ENCODE measurements at places on chromosomes 11 and 22.

GRCh38 chr11:45997599-45997998 lies 75.1 kb downstream of the LARGE2 start:
- no peak for DNase-seq

- DNase-seq: no peak
Observed at GRCh38 chr11:43834286-43834685, 46.3 kb upstream of the ALKBH3 start.

DNA sequence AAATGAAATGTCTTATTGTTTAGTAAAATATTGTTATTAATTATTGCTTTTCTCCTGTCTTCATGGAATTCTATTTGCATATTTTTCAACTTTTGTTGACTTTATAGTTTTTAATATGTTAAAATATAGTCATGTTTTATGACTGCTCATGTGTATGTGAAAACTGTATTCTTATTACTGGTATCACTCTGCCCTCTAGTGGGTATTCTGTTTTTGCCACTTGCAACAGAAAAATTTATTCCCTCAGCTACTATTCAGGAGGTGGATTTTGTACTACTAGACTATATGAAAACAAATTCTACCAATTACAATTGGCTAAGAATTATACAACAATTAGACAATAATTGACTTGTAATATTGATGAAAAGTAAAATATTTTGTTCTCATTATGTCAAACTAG lies 45.0 kb downstream of the OR4C6 start:
- DNase-seq: peak; percentile 55

- DNase-seq: no peak
Observed at GRCh38 chr11:80748207-80748925, 1307.5 kb upstream of the TENM4 start.

DNA sequence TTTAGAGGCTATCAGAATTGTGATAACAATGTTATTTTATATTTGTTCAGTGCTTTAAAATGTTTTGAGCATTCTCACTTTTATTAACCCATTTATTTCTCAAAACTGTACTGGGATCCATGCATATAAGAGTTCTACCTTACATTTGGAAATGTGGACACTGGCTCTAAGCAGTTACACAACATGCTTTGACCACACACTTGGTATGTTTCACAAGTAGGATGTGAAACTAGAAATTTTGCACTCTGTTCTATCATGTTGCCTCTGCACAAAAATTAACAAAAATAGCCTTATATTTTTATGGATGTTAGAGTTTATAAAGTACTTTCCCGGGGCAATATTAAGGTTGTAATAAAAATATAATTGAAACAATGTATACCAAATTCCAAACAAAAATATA lies 126.9 kb upstream of the CHORDC1 start:
- DNase-seq: no peak

DNA sequence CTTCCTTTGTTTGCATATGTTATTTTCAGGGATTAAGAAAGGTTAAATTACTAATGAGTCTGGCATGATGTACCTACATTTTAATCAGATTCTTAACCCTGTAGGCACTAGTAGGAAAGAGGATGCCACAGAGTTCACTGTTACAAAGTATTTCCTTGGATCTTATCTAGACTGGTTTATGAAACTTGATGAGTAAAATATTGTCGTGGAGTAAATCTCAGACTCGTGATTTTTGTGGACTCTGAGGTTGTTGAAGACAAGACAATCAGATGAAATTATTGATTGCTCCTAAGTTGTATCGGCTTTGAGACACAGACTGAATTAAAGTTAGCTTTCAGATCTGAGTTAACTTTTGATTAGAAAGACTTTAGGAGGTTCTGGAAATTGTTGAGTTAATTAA lies 6.0 kb downstream of the KMT2A start:
- DNase-seq: no peak

- peak; percentile 55 for DNase-seq
Observed at GRCh38 chr11:76801225-76801624, 18.1 kb downstream of the TSKU start.

DNA sequence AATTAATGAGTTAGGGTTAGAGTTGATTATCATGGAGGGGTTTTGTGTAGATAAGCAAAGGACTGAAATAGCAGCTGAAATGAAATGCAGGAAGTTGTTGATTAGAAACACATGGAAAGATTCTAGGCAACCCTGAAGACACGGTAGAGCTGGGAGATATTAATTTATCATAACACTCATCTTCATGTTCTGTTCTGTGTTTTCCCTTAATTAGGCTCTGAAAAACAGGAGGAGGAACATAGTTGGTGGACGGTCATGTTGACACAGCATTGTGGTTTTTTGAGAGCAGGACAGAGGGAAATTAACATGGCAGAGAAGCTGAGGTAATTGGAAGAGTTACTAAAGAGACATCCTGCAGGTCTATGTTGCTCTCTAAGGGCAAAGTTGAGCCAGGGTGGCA lies 138.8 kb upstream of the UBASH3B start:
- no peak for DNase-seq

DNA sequence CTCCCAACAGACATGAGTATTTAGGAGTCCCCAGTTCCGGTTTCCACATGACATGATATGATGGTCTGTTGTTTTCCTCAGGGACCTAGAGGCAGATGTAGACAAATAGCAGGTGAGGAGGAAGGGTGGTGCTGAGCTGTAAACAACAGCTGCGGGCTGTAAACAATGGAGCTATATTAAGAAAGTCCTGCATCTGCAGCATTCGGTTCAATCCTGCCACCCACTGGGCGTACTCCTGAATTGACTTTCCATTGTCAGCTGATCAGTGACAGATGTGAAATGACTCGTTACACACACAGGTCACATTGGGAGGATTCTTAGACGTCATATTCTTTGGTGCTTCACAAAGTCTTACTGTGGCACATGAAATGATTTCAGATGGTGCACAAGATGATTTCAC lies 26.8 kb upstream of the RAG1 start:
- peak; percentile 80 for DNase-seq

DNA sequence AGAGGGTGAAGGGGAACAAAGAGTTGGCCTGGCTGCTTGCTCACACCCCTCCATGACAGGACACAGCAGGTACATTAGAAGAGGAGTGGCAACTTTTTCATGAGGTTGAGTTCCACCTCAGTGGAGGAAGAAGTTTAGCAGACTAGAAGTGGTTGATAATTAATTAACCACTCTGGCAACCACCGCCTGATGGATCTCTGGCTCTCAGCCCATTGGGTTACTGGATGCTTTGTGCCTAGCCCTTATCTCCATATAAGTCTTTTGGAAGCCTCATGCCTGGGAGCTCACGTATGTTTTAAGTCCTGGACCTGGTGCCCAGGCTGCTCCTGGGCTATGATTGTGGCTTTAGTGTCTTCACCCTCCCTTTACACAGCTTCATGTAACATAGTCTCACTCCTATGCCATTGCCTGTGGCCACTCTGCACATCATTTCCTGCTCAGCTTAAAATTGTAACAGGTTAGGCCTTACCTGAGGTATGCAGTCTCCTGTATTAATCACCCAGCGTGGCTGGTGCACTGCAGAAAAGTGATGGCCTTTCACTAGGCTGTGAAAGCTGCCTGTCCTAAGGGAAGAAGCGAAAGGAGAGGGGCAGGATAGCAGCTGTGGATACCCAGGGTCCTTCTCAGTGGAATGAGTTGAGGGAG lies 72.7 kb upstream of the CRTAM start:
- no peak for DNase-seq

DNA sequence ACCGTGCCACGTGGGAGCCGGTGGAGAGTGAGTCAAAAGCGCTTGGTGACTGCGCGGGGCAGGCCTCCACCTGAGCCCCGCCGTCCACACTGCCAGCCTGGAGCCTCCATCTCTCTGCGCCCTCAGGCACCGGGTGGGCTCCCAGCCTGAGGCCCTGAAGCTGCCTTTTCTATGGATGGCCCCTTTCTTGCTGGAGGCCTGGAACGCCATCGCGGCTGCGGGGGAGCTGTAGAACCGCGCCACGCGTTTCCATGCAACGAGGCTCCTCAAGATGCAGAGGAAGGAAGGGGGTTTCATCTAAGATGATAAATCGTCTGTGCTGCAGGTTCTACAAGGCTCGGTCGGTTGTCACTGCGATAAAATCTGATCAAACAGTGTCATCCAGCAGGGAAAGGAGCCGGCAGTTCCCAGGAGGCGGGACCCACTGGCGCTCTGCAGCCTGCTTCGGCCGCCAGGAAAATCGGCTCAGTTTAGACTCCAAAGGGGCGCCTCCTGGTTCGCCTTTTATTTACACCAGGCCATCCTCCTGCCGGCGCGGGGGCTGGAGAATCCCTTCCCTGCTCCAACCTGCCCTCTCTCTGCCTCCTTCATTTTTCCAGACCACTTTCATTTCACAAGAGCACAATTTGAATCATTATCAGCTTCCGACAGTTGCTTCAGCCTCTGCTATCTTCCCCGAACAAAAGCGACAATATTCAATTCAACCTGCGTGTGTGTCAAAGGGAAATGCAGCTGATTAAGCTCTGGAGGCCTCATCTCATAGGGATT lies 624.4 kb downstream of the BRD1 start:
- DNase-seq: no peak

DNA sequence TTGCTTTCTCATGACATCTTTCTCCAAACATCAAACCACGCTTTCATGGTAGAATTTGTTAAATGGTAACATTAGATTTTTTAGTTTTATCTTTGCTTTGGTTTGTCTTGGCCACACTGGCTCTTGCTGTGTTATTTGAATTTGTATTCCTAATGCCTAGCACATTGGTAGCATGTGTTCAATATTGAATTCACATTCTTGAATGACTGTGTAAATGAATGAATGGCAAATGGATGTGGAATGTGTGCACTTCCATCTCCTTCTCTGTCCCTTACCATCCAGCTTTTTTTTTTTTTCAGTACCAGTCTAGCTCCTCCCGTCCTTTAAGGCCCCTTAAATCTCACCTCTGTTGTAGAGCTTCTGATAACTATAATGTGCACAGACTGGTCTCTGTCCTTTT lies 41.2 kb downstream of the HEPHL1 start:
- no peak for DNase-seq

- DNase-seq: peak; percentile 71
Observed at GRCh38 chr11:17476317-17477083, at the start of gene ABCC8. TSS of gene ABCC8 (minus strand) at chr11:17476845. CDS start at chr11:17476776, 69 bp downstream.

DNA sequence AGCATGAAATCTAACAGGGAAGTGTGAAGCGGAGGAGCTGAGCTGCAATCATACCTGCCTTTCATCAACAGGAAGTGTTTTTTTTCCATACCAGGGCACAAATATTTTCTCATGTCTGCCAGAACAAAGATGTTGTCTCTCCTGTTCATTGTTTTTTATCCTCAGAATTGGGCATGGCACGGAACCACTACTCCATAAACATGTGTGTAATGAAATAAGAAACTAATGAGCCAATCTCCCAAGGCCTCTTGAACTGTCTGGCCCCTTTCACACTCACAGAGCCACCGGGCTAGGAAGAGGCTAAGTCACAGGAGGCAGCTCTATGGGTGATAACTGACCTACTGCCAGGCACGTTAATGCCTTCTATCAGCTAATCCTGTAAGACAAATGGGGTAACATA lies 124.4 kb downstream of the ETS1 start:
- DNase-seq: no peak

GRCh38 chr11:105862736-105863367 lies 159.2 kb downstream of the MSANTD4 start:
- DNase-seq: peak; percentile 75

- DNase-seq: no peak
Observed at GRCh38 chr11:57417056-57417455, 9.9 kb downstream of the SLC43A3 start.

- no peak for DNase-seq
Observed at GRCh38 chr11:57358543-57358961, 20.4 kb downstream of the P2RX3 start.

DNA sequence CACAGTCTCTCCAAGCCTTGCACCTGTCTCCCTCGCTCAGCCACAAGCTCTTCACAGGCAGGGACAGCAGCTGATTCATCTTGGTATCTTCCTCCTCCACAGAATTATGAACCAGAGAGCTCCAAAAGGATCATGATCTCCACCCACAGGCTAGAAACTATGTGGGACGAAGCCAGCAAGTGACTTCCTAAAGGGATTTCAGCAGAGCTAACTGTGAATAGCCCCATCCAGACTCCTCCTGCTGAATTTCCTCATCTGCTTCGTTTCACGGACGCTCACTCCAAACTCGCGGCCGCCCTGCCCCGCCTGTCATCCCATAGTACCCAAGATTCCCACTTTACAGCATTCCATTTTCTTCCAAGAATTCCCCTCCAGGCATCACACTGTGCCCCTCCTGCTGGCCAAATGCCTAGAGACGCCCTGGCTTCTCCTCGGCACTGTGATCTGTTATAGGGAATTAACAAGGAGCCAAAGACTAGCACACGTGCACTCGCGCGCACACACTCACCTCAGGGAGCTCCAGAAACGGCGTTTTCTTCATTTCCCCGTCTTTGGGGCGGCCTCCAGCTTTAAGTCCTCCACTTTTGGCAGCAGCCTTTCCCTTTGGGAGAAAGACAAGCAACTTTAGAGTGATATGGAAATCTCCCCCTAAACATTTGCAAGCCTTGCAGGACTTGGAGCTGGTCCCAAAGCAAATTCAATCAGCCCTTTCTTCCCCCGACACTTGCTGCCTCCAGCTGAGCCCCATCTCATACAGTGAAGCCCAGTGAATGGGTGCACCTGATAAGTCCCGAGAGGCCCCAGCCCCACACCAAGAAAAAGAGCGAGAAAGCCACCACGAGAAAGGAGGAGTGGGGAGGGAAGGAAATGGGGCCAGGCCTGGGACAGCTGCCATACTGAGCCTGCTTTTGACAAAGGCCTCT lies 35.5 kb downstream of the SPATA19 start:
- peak; percentile 71 for DNase-seq

DNA sequence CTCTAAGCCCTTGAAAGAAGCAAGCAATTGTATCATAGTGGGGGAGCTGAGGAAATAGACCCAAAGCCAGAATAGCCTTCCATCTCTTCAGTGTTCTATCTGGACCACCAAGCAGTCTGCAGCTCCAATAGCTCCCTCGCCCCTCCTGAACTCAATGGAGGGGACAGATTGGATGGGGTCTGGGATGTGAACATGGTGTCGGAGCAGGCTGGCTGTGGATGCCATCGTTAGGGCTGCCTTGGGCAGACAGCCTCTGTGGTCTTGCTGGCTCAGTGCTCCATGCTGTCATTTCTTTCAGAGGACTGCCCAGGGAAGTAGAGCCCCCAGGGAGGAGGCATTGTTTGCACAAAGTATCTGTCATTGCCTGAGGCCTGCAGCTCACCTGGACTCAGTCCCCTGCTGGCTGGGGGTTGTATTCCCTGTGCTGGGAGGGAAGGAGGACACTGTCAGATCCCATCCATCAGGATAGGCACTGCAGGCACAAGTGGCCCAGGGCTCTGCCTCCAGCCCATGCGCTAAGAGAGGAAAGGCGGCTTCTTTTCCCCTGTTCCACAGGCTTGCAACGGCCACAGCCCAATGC lies 537.7 kb downstream of the BUD13 start:
- DNase-seq: peak; percentile 55

DNA sequence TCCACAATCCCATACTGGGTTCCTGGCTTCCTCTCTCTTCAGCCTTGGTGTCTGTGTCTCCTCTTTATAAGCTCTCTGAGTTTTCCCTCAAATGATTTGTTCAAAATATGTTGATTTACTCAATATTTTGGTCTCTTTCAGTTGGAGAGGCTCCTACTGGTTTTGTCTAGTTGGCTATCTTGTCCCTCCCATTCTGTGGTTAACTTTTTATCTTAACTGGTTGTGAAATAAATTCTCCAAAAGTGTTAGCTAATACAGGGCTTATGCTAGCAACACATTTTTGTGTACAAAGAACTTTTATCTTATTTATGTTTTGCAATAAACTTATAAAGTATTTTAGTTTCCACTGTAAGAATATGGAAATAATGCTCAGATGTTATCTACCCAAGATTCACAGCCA lies 200.9 kb downstream of the AASDHPPT start:
- no peak for DNase-seq
